Sigmoid colon (tissue), 7 donors: ENCODE measurements at places on chromosomes 11 and 22. TPM values are rescaled to one million over a fixed set of nuclear protein-coding genes. Genes with fewer than 3 reads are reported as not detected.

The L3MBTL2 gene
- total RNA-seq = 16.3 TPM

The ASCL2 gene
- 0.28 TPM for total RNA-seq

The GRM5 gene
- total RNA-seq = not detected

The POU2F3 gene
- total RNA-seq = not detected

The EXPH5 gene
- total RNA-seq = 0.36 TPM

The SLC22A6 gene
- not detected for total RNA-seq

The NNMT gene
- 126 TPM for total RNA-seq

The APOA5 gene
- not detected for total RNA-seq

The APOBEC3H gene
- total RNA-seq = not detected

The MIAT gene
- 0.82 TPM for total RNA-seq
